ENCODE measurements at places on chromosomes 7 and 10.

DNA sequence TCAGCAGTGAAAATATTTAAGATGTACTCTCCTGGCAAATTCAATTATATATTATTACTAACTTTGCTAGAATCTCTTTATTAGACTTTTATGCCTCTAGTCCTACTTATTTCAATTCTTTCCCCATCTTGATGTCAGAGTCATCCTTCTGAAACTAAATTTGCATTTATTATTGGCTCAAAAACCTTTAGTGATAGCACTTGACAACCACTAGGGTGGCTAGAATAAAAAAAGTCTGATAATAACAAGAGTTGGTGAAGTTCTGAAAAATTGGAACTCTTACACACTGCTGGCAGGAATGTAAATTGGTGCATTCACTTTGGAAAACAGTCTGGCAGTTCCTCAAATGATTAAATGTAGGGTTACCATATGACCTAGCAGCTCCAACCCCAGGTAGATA, 73.8 kb downstream of the LSMEM1 start:
- DNase-seq: no peak

GRCh38 chr10:36118314-36118713, 476.2 kb upstream of the FZD8 start:
- DNase-seq: no peak

DNA sequence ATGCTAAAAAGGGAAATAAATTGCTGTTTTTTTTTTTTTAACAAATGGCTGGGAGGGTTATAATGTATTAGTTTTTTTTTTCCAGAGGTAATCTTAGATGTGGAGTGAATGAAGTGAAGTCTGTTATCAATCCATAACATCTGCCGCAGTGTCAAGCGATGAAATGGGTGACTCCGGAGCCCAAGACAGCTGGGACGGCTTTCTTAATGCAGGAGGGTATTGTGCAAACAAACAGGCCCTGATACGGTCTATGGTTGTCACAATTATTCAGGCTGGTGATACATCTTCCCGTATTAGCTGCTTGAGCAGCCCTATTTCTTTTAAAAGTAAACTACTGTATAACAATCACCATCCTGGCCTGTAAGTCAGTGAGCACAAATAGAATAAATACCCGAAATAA, 1231.2 kb downstream of the GATA3 start:
- DNase-seq: no peak

- no peak for DNase-seq
These were observed 35.8 kb downstream of the FOXP2 start for GRCh38 chr7:114450431-114450830.

GRCh38 chr7:100378114-100378755, 4.9 kb downstream of the PILRA start:
- no peak for DNase-seq

GRCh38 chr10:46518028-46518725, 38.3 kb downstream of the GPRIN2 start:
- DNase-seq: no peak

- peak; percentile 75 for DNase-seq
These were observed 733 bp downstream of the PRKCQ start for GRCh38 chr10:6579183-6579903.

- no peak for DNase-seq
These were observed 15.4 kb upstream of the MYL7 start for GRCh38 chr7:44156453-44157010.

DNA sequence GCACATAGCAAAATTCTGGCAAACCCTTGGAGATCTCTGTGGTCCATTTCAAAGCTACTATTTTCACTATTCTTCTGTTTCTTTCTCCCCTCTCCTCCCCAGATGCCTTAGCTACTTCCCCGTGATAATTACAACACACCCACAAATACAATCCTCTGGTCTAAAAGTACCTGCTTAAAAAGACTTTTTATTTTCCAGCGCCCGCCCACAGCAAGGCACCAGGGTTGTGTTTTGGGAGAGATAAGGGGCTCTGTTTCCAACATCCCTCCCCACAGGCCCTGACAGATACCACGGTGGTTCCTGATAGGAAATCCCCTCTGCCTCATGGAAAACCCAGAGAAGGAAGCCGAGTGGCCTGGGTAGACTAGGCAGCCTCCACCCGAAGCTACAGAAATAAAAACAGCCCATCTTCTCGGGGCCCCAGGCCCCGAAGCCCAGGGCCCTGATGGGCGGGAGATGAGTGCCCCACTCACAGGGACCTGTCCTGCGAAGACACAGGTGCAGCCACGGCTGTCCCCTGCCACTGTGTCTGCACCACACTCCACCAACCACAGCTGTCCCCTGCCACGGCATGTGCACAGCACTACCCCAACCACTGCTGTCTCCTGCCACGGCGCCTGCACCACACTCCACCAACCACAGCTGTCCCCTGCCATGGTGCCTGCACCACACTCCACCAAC, 19.7 kb downstream of the CALML5 start:
- no peak for DNase-seq

- no peak for DNase-seq
These were observed 172.3 kb downstream of the CACNB2 start for GRCh38 chr10:18312374-18313139.

- DNase-seq: no peak
These were observed 50.0 kb downstream of the CALD1 start for GRCh38 chr7:134829380-134829986.

- no peak for DNase-seq
These were observed 43.0 kb downstream of the ZMYND11 start for GRCh38 chr10:178208-178607.

DNA sequence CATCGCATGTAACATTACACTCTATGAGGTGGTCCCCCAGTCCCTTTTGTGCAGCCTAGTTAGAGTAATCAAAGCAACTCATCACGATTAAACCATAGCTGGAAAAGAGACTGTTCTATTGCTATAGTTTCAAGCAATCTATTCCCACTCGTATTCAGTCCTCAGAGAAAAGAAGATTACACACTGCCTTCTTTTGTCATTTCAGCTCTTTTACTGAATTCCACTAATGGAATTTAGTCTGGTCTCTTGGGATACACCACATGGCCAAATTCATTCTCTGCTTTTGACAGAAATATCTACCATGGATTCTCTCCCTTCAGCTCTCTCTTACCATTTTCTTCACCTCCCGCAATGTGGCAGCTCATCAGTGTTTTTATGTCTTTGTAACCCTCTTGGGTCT, 108.9 kb upstream of the HDAC9 start:
- DNase-seq: no peak

GRCh38 chr7:79880312-79880711, 254.3 kb upstream of the GNAI1 start:
- no peak for DNase-seq

DNA sequence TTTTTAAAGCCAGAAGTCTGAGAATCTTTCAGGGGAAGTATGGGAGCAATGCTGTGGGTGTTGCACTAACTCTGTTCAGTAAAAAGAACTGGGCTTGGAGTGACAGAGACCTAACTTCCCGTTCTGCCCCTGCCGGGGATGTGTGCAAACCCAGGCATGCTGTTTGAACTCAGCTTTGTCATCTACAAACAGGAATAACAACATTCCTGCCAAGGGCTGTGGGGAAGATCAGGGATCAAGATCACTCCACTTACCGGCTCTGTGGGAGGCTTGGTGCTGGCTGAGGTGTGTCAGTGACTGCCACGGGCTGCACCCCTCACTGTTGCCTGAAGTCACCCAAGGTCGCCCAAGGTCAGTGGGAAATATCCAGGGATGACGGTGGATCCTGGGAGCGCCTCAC, 23.1 kb upstream of the DRGX start:
- no peak for DNase-seq

DNA sequence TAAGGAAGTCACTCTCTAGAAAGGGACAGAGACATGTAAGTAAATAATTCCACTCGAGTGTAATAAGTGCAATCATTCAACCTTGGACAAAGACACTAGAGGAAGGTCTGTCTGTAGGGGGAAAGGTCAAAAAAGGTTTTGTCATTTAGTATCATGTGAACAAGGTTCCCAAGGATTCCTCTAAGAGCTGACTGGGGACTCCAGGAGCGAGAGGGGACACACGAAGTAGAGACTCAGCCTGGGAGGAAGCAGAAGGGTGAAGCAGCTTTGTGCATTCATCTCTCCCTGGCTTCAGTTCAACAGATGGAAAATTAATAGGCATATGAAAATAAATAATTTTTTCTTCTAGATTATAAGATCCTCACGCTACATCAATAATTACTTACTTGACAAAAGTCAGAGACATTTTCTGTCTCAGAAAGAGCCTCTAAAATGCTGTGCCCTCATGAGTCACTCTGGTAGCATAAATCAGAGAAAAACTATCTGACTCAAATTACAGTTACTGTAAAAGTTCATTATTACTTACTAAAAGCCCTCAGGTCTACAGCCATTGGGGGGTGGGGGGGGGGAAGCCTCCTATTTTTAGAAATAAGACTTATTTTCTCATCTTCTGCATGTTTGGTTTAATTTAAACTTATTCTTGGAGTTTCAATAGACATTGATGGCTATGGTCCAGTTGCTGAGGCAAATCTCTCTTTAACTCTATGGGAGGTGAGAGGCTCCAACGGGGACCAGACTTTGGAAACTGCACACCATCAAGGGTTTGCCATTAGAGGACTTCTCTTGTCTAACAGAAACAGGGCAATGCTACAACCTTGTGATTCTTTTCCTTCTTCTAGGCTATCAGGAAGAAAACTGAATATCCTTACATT, 275.1 kb upstream of the KLF14 start:
- peak; percentile 60 for DNase-seq

GRCh38 chr7:128871050-128871449, 8.4 kb downstream of the ATP6V1F start:
- DNase-seq: no peak

GRCh38 chr10:77576444-77577032, 61.1 kb downstream of the KCNMA1 start:
- no peak for DNase-seq

GRCh38 chr10:6342096-6342685, 139.5 kb downstream of the PFKFB3 start:
- DNase-seq: no peak

DNA sequence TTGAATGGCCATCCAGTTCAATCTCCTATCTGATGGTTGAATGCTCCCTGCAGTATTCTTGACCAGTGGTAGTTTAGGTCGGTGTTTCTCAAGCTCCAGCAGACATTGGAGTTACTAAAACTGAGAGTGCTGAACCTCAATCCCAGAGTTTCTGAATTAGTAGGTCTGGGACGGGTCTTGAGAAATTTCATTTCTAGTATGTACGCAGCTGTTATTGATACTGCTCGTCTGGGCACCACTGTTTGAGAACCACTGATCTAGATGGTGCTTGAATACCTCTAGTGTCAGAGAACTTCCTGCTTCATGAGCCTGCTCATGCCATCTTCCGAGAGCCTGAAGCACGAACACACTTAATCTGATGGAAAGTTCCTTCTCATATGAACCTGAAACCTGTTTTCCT, 99.4 kb upstream of the CREB5 start:
- no peak for DNase-seq

DNA sequence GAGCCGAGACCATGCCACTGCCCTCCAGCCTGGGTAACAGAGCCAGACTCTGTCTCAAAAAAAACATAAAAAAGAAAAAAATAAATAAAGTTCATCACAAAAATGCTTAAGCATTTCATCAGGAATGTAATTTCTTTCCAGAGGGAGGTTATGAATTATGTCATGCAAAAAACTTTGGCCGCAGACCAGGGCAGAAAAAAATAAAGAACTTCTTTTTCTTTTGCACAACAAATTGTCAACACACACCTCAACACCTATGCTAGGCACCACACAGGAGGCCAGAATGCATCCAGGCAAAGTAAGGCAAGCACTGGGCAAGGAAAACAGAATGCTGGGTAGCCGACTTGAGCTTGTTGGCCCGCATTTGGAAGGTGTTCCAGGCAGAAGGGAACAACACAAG, 3.9 kb downstream of the C10orf62 start:
- no peak for DNase-seq

DNA sequence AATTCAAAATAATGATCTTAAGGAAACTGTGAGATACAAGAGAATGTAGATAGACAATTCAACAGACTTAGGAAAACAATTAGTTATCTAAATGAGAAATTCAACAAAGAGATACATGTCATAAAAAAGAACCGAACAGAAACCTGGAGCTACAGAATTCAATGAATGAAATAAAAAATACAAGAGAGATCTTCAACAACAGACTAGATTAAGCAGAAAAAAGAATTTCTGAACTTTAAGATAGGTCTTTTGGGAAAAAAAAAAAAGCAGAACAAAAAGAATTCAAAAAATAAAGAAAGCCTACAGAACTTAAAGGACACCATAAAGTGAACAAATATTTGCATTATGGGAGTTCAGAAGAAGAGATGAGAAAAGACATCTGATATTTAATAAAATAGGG, 129.1 kb upstream of the FOXK1 start:
- no peak for DNase-seq

- DNase-seq: peak; percentile 78
These were observed 55.1 kb downstream of the FAM53B start for GRCh38 chr10:124688889-124689670.

- no peak for DNase-seq
These were observed 74.8 kb upstream of the CXCL12 start for GRCh38 chr10:44459671-44460070.
